ENCODE measurements at places on chromosomes 2 and 18.

- DNase-seq = no peak
These were observed 95.0 kb upstream of the EML6 start for GRCh38 chr2:54628418-54628817.

- DNase-seq = peak; percentile 76
These were observed 797 bp upstream of the GRHL1 start for GRCh38 chr2:9950521-9951271.

DNA sequence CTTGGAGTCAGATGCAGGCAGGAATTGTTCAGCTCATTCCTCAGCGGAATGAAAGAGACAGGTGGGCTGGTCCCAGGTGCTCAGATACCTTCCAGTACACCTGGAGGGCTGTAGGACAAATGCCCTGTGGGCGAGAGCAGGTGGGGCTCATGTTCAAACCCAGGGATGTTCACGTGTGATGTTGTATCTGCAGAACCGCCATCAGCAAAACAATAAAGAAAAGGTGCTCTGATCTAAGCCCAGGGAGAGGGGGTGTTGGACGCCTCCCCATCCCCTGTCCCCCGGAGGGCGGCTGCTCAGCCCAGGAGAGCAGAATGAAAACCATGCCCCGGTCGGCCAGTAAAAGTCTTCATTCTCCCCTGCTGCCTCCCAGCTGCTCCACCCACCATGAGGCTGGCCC, 197.4 kb downstream of the HAUS1 start:
- no peak for DNase-seq

- no peak for DNase-seq
These were observed 207.2 kb downstream of the GBX2 start for GRCh38 chr2:235960716-235961640.

GRCh38 chr2:50102383-50102782, 929.5 kb downstream of the NRXN1 start:
- DNase-seq = no peak

GRCh38 chr2:176001281-176001915, 669 bp downstream of the LNPK start:
- no peak for DNase-seq
